ENCODE measurements at places on chromosomes 7 and 10.

GRCh38 chr7:5360451-5360850 is 63.2 kb downstream of the TNRC18 start:
- no peak for DNase-seq

- no peak for DNase-seq
Measured at GRCh38 chr10:75779276-75779675, 347.9 kb downstream of the LRMDA start.

DNA sequence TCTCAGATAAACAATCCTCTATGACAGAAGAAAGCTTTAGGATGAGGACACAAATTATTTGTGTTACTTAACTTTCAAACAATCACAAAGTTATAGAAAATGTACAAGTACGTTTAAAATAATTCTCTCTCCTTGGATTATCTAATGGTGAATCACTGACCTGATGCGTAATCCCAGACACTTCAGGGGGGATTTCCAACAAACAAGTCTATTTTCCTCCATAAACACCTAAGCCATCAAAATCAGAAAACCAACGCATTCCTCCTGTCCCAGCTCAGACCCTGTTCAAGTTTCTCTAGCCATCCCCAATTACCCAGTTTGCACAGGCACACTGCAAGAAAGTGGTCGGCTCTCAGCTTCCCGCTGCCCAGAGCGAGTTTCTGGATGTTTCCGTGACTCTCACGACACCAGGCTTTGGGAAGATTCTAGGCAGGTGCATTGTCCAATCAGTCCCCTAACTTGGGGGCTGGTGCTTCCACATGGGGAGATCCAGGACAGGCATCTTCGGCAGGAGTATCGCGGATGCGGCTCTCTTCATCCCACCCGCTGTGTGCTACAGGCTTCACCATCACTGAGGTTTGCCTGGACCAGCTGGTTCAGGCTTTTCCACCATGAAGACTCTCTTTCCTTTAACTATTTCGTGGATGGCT is 200.0 kb downstream of the ZMYND11 start:
- DNase-seq = no peak

GRCh38 chr7:127628445-127628844 is 10.5 kb upstream of the PAX4 start:
- no peak for DNase-seq

DNA sequence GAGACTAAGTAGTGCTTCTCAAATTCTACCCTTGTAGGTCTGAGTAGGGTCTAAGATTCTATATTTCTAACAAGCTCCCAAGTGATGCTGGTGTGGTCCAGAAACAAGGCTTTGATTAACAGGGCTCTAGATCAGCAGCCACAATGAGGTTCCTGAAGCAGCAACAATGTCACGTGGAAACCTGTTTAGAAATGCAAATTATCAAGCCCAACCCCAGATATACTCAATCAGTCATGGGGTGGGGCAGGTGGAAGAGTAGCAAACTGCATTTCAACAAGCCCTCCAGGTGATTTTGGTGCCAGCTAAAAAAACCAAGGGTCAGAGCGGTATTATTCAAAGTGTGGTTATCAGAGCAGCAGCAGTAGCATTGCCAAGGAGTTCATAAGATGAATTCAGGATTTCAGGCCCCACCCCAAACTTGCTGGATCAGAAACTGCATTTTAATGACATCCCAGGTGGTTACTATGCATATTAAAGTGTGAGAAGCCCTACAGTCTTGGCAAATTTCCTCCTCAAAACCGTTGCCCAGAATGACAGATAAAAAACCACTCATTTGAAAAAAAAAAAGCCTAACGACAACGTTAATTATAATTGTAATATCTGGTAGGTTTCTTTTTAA is 199.2 kb downstream of the AHR start:
- DNase-seq = no peak

GRCh38 chr10:34936061-34936460 is 121.0 kb upstream of the PARD3 start:
- DNase-seq = no peak

DNA sequence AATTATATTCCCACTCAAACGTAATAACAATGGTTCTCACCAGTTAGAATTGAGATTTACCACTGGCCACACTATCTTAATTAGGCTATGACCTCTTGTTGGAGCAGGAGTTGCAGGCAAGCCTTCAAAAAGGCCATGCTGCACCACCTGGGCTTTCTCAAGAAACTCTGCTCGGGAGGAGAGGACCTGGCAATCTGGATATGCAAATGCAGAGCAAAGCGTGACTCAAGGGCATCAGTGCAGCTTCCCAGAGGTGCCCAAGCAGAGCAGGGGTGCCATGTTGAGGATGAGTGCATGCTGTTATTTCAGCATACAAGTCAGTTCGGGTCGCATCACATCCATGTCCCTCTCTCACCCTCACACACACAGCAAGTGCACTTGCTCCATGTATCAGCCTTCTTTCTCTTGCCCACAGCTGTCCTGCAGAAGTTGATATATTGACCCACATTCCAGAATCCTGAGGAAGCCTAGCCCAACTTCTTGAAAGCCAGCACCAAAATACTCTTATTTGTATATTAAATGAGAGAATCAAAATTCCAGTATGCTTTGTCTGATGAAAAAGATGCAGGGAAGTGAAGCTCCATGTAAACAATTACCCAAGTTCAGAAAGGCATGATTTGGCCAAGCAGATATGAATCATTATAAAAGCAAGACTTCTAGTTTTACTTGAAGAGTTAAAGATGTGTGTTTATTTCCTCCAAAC is 55.7 kb upstream of the IL6 start:
- DNase-seq = peak; percentile 52

DNA sequence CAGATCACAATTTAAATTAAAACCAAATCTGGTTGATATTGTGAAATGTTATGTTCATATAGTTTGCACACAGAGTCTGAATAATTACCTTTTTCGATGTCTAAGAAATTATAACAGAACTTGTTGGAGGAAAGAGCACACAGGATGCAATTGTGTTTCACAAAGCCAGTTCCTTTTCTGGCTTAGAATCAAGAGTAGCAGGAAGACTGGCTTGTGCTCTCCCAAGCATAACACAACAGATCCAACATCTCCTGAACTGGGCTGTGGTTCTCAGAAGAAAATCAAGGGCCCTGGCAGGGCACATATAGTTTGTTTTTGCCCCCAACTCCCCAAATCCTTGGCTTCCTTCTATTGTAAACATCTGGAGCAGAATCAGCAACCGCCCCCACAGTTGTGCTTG is 62.7 kb downstream of the LRRC4 start:
- DNase-seq = no peak

DNA sequence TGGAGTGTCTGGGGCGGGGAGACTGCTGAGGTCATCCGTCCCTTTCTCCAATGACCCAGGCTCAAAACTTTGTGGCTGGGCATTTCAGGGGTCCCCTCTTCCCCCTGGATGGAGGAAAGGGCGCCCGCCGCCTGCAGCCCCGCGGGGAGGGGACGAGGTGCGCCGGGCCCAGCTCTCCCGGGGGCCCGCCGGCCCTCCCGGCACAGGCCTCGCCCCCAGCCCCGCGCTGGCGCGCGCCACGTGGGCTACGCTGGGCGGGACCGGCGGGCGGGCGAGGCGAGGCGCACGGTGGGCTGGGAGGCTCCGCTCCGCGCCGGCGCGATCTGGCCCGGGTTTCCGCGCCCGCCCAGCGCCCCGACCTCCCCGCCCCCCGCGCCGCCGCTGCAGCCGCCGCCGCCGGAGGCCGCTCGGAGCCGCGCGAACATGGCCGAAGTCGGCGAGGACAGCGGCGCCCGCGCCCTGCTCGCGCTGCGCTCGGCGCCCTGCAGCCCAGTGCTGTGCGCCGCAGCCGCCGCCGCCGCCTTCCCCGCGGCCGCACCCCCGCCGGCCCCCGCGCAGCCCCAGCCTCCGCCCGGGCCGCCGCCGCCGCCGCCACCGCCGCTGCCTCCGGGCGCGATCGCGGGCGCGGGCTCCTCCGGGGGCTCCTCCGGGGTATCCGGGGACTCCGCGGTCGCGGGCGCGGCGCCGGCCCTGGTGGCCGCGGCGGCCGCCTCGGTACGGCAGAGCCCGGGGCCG is at the start of gene FOXK1:
Gene FOXK1 (plus strand): TSS at position 410 of the 735 bp plus-strand sequence. CDS start 14 bp downstream, at position 424.
- no peak for DNase-seq

DNA sequence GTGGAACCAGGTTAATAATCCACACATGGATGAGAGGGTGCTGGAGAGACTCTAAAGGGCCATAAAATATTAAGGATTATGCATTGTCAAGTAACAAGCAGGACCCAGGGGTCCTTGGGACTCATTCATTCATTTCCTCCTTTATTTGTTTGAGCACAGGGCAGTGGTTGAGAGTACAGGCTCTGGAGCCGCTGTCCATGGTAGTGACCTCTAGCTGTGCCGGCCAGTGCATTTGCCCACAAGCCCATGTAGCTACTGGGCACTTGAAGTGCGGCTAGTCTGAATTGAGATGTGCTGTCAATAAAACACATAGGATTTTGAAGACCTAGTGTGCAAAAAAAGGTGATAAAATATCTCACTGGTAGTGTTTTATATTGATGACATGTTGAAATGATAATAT is 137.6 kb downstream of the C10orf105 start:
- no peak for DNase-seq

GRCh38 chr10:71080381-71081228 is 131.8 kb upstream of the UNC5B start:
- DNase-seq = no peak

- DNase-seq = no peak
Measured at GRCh38 chr10:37856881-37857286, 526 bp downstream of the ZNF248 start.

GRCh38 chr7:55432939-55433784 is 68.0 kb downstream of the LANCL2 start:
- peak; percentile 19 for DNase-seq

- DNase-seq = no peak
Measured at GRCh38 chr7:108499566-108499965, 26.4 kb downstream of the PNPLA8 start.

GRCh38 chr10:128704716-128705115 is 578.5 kb upstream of the MKI67 start:
- no peak for DNase-seq

DNA sequence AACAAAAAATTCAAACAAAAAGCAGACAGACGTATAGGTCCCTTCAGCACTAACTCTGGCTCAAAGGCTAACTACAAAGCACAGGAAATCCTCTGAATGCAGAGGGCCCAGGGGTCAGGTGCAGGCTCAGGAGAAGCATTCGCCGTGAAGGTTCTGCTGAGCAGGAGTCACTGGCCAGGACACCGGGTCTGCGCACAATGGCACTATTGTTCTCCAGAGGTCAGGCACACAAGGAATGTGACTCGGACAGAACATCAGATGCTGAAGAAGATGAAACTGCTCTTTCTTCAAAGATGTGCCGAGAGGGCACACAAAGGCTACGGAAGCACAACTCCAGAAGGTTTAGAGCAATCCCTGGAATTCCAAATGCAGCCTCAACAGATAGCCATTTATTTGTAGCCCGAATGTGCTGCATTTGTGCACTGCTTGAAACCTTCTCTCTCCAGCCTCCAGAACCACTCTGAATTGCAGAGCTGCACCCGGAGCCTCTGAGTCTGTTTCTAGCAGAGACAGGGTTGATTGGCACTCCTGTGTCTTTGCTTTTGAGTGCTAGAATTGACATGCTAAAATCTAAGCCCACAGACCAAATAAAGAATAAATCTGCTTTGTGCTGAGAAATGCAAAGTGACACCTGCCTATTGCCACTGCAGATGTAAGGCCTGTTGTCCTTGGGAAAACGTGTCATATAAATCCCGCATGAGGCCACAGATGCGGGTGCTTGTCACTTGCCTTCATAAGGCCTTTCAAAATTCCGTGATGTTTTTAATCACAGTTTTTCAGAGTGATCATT is 85.4 kb upstream of the AFAP1L2 start:
- DNase-seq = no peak

DNA sequence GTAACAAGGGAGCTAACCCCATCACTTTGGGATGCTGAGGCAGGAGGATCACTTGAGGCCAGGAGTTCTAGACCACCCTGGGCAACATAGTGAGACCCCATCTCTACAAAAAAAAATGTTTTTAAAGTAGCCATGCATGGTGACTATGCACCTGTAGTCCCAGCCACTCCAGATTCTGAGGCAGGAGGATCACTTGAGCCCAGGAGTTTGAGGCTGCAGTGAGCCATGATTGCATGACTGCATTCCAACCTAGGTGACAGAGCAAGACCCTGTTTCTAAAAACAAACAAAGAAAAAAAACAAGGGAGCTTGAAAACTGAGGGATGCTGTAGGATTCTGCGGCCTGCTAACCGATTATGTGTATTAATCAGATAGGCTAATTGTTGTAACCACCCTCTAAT is 4.9 kb downstream of the KIAA1217 start:
- no peak for DNase-seq

DNA sequence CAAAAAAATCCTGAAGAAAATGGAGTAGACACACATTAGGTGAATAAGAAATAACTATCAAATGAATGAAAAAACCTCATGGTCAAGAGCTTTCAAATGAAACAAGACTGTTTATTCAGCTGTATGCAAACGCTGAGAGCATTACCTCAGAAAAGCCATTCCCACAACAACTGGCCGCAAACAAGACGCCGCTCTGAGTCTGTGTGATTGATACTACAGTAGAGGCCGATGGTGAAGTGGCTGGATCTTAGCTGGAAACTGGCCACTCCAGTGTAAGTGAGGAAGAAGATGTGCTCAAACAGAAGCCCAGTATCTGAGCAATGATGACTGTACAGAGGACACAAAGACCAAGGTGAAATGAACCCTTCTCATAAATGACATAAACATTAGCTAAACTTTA is 252.4 kb upstream of the GHITM start:
- no peak for DNase-seq

DNA sequence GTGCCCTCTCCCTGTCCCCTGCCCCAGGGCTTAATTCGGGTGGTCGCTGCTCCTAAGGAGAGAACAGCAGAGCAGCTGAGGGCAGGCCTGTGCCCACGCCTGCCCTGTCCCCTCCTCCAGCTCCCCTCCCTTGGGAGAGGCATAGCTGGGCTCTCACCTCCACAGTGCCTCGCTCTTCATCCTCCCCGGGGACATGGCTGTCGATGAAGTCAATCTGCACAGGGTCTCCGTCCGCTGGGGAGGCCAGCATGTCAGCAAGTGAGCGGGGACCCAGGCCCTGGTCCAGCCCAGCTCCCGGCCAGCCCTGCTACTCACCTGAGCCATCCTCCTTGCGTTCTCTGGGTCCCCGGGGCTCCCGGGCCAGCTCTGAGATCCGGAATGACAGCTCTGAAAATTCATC is 3.8 kb upstream of the SAP25 start:
- DNase-seq = no peak

DNA sequence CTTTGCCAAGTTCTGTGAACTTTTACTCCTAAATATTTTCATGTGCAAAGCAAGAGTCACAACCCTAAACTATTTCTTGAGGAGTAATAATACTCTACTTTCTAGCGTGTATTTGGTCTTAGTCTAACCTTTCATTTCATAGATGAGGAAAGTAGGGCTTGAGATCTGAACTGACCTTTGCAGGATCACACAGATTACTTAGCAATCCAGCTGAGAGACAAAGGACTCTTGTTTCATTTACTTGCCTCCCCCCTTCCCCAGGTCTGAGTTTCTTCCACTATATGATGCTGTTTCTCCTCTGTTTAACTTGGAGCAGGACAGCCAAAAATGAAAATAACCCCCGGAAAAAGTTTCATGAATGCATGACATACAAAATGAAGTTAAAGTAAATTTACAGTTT is 75.3 kb upstream of the PTN start:
- DNase-seq = no peak

GRCh38 chr7:150341263-150342120 is at the start of gene RARRES2:
Gene RARRES2, minus strand, starts transcription at chr7:150341629. Its CDS starts 1,020 bp downstream, at chr7:150340609.
- DNase-seq = no peak

GRCh38 chr7:10116511-10116910 is 857.2 kb upstream of the PHF14 start:
- DNase-seq = no peak
